ENCODE measurements at places on chromosomes 3 and 15. TPM values are rescaled to one million over a fixed set of nuclear protein-coding genes. Genes with fewer than 3 reads are reported as not detected.

GRCh38 chr3:179848711-179849110 is 188.0 kb downstream of the PEX5L start:
- no peak for DNase-seq

DNA sequence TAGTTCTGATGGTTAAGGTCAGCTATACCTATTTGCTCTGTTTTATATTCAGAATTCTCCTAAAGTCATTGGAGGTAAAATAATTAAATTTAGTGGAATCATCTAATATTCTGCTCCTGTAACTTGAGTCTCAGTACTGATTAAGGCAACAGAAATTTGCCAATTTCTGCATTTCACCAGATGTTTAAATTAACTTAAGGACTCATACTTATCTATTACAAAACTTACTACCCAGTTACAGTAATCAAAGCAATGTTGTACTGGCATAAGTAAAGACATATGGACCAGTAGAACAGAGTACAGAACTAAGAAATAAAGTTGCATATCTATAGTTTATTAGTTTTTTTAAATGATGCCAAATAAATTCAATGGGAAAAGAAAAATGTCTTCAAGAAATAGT is 1043.8 kb downstream of the OTOL1 start:
- no peak for DNase-seq

DNA sequence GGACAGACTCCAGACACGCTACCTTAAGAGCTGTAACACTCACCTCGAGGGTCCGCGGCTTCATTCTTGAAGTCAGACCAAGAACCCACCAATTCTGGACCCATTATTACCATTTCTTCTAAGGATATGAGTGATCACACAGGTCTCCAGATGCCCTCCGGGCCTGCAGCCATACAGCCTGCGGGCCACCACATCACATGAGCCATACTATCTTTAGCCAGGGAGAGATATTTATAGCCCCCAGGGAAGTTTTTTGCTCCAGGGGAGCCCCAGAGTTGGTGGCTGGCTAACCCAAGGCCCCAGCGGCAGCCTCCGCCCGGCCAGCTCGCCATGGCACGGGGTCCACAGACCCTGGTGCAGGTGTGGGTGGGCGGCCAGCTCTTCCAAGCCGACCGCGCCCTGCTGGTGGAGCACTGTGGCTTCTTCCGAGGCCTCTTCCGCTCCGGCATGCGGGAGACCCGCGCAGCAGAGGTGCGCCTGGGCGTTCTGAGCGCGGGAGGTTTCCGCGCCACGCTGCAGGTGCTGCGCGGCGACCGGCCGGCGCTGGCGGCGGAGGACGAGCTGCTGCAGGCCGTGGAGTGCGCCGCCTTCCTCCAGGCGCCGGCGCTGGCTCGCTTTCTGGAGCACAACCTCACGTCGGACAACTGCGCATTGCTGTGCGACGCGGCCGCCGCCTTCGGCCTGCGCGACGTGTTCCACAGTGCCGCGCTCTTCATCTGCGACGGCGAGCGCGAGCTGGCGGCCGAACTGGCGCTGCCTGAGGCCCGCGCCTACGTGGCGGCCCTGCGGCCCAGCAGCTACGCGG is at the start of gene KBTBD13:
KBTBD13 (plus strand) TSS at position 261 of the 805 bp plus-strand sequence; CDS start at position 331, 70 bp downstream.
- DNase-seq = no peak

GRCh38 chr3:120160050-120160449 is 65.8 kb upstream of the GSK3B start:
- no peak for DNase-seq

DNA sequence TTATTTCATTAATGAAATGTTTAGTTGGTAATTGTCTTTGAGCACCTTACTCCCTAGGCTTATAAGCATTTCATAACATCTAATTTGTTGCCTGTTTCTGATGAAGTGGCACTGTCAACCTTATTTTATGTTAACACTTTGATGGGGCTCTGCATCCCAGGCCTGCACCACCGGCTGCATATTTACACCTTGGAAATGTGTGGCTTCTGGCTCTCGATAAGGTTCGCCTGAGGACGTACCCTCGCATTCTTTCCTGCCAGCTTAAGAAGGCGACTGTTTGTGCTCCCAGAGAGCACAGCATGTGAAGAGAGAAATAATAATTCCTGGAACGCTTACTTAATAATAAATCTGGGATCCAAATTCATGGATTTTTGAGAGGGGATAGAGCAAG is 763.3 kb upstream of the CFAP20DC start:
- no peak for DNase-seq

GRCh38 chr3:177811835-177812234 is 614.6 kb upstream of the TBL1XR1 start:
- no peak for DNase-seq

DNA sequence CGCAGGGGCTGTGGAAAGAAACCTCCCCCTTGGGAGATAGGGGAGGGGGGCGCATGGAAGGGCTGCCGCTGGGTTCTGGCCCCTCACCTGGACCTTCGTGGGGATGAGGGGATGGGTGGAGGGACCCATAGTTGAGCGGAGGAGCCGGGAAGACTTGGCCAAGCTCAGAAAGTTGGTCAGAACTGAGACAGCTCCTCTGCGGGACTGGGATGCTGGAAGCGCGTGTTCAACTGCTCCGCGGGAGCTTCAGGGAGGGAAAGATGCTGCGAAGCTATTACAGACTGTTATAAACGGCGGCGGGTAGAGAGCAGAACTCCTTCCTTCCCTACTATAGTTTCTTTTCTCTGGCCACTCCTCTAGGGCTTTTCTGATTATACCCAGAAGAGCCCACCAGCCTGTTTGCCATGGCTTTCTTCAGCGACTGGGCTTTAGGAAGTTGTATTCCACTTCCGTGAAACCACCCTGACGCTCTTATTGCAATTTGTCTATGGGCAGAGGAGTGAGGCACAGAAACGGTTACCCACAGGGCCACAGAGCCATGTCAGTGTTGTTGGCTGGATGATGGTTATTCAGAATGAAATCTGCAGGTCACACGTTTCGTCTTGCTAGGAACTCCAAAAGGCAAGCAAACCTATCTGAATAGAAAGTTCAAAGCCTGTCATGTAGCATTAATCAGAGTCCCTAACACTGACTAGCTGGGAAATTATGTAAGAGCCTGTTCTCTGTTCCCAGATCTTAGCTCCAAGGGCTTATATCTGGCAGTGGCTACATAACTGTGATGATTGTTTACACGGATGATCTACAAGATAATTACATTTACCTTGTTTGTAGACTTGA is 1.1 kb downstream of the SYNPR start:
- no peak for DNase-seq

DNA sequence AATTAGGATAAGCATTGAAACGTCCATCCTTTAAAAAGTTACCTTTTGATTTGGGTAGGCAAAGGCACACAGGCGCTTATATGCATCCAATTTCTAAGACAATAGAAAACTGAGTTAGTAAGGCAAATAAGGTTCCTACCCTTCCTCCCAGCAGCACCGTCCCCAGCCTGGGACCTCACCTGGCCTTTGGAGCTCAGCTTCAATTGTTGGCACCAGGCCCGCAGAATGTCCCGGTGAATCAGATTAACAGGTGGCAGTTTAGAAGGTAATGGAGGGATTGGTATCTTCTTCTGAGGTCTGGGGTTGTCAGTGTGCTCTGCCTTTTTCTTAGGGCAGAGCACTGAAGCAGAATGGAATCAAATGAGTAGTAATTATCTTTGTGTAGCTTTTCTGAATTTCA is 5.7 kb downstream of the DPPA4 start:
- no peak for DNase-seq

- no peak for DNase-seq
Observed at GRCh38 chr3:30516238-30516637, 90.2 kb upstream of the TGFBR2 start.

CHRM5 gene
- not detected for total RNA-seq

CXCR6 gene
- total RNA-seq = 0.32 TPM

ATR gene
- 12.1 TPM for total RNA-seq

RPUSD2 gene
- total RNA-seq = 8.7 TPM

NRG4 gene
- not detected for total RNA-seq

KCNMB2 gene
- total RNA-seq = 3.8 TPM
